Stimulated activated CD4-positive, alpha-beta T cell treated with anti-CD3 and anti-CD28 coated beads, TNF-alpha, amount 100 ng/mL, for 24 hours (primary cell): ENCODE measurements at places on chromosomes 13 and 19.

GRCh38 chr13:75139291-75139690 is 342.7 kb downstream of the TBC1D4 start:
- no peak for DNase-seq

DNA sequence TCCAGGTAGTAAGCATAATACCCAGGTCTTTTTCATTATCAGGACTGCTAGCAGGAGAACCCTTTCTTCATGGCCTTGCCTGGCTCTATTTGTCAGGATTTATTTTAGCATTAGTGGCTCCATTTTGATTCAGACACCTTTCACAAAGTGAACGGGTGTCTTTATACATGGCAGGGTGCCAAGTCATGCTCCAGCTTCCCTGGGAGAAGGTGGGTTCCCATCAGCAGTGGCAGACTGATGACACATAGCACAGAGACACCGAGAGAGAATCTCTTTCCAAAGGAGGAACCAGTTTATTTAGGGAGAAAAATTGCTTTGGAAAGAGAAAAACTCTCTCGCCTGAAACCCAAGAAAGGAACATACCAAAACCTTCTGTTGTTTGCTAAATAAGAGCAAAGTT is 135.3 kb upstream of the TMTC4 start:
- no peak for DNase-seq

DNA sequence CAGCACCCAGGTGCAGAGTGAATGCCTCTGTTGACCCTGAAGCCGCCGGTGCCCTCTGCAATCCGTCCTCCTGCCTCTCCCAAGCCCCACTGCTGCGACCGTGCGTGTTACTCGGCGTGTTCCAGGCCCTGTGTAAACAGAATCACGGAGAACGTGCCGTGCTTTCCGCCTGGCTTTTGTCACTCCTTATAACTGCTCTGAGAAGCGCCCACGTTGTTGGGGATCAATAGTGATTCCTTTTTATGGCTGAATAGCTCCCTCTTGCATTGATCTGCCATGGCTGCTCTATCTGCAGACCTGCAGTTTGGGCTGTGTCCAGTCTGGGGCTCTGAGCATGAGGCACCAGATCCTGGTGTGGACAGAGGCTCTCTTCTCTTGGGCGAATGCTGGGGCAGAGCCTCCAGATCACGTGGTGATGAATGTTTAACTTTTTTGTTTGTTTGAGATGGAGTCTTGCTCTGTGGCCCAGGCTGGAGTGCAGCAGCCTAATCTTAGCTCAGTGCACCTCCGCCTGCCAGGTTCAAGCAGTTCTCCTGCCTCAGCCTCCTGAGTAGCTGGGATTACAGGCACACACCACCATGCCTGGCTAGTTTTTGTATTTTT is 15.8 kb downstream of the ADPRHL1 start:
- DNase-seq: no peak

GRCh38 chr13:45575146-45575829 is 40.3 kb downstream of the ERICH6B start:
- no peak for DNase-seq

DNA sequence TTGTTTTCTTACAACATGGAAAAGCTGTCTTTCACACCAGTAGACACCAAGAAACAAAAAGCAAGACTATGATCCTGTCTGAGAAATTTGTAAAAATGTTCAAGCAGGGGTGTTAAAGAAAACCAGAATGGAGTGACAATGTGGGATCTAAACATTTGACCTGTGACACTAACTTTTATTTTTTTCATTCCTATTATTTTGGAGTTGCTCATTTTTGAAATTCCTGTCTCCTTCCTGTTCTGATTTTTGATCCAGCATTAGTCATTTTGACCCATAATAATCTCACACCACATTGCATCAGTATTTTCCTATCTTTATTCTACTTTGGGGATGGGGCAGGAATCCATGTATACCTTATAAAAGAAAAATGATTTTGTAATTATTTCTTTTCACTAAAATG is 164.2 kb downstream of the DLEU7 start:
- no peak for DNase-seq

- no peak for DNase-seq
Observed at GRCh38 chr19:16678498-16678897, 17.6 kb downstream of the TMEM38A start.

- DNase-seq: no peak
Observed at GRCh38 chr13:114222461-114222968, 12.2 kb upstream of the CDC16 start.

- DNase-seq: no peak
Observed at GRCh38 chr13:103062079-103062478, 4.1 kb downstream of the SLC10A2 start.

DNA sequence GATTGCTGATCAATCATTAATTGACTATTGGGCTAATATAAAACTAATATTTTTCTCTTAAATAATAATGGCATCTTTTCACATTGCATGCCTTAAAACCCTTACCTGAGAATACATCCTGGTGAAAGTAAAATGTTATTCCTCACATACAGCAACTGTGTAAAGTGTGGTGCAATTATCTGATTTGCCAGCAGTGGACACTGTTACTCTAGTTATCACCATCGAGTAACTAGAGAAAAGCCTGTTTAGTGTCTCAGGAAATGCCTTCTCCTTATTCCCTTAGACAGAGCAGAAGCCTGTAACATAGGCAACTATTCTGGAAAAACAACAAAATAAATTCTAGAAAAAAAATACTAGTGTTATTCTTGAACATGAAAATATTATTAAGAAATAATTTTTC is 459.8 kb downstream of the FGF14 start:
- no peak for DNase-seq

DNA sequence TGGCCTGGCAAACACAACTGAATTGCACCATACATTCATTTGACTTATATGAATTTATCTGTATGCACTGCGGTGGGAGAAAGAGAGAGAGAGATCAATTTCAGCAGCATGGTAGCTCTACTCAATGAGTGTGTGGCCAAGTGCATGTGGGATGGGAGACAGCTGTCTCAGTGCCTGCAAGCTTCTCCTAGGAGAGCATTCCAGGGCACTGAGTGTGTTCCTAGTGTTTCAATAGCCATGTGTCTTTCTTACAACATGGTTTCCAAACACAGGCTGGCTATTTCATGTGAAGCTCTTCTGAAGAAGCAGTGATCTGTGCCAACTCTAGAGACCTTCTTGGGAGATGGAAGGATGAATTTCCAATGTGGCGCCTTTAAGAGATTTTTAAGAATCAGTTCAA is 43.5 kb downstream of the NEK5 start:
- no peak for DNase-seq
